ENCODE measurements at places on chromosomes 12 and 14.

DNA sequence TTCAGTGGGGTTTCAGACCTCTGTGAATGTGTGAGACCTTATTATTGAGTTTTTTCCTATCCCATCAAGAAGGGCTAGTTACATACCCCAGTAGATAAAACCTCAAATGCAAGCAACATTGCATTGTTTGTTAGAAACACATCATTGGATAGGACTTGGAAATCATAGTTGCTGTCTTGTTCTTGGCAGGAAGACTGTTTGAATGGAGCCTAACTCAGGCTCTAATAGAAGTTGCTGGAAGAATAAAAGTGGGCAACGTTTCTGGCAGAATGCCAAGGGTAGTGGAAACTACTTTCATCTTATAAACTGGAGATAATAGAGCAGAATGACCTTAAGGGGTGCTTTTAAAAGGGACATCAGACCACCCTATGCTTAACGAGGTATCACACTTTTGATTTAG, 9.9 kb upstream of the PTHLH start:
- DNase-seq, result no peak

- DNase-seq, result no peak
Observed at GRCh38 chr14:74836251-74836960, 39.5 kb downstream of the PROX2 start.

DNA sequence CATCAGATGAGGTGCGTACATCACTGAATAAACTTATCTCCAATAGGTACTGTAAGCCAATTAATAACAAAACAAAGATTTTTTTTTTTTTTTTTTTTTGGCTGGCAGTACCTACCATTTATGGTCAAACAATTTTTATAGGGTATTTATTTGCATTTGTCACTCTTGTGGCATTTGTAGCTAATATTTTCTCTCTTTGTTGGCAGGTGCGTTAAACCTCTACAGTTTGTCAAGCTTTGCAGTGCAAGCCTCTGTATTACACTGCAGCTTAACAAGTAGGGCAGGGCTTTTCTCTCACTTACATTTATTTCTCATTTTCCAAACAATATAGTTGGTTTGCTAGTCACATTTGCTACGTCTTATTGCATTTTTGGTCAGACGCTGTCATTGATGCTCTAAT, 12.3 kb downstream of the PRPF39 start:
- DNase-seq, result no peak

- DNase-seq, result no peak
Observed at GRCh38 chr12:76866726-76867125, 12.1 kb downstream of the CSRP2 start.

- no peak for DNase-seq
Observed at GRCh38 chr12:43585676-43586075, 33.7 kb upstream of the ADAMTS20 start.

GRCh38 chr12:4172999-4173398, 100.6 kb upstream of the CCND2 start:
- no peak for DNase-seq

DNA sequence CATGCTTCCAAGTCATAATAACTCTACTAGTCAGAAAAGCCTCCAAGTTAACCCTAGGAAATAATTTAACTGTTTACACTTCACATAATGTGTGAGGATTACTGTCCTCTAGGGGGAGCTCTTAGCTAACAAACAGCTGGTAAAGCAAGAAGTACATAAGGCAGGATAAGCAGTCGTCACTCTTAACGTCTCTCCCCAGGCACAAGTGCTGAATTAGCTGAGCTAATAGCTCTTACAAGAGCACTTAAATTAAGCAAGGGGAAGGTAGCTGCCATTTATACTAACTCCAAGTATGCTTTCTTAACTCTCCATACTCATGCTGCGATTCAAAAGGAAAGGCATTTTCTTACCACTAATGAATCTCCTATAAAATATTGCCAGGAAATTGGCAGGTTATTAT, 79.3 kb upstream of the TSPAN11 start:
- DNase-seq, result no peak

- DNase-seq, result no peak
Observed at GRCh38 chr12:111458546-111459172, 52.9 kb downstream of the SH2B3 start.

GRCh38 chr12:40439771-40440492, 215.1 kb downstream of the LRRK2 start:
- no peak for DNase-seq

GRCh38 chr12:116339800-116340371, 62.4 kb upstream of the MED13L start:
- no peak for DNase-seq

DNA sequence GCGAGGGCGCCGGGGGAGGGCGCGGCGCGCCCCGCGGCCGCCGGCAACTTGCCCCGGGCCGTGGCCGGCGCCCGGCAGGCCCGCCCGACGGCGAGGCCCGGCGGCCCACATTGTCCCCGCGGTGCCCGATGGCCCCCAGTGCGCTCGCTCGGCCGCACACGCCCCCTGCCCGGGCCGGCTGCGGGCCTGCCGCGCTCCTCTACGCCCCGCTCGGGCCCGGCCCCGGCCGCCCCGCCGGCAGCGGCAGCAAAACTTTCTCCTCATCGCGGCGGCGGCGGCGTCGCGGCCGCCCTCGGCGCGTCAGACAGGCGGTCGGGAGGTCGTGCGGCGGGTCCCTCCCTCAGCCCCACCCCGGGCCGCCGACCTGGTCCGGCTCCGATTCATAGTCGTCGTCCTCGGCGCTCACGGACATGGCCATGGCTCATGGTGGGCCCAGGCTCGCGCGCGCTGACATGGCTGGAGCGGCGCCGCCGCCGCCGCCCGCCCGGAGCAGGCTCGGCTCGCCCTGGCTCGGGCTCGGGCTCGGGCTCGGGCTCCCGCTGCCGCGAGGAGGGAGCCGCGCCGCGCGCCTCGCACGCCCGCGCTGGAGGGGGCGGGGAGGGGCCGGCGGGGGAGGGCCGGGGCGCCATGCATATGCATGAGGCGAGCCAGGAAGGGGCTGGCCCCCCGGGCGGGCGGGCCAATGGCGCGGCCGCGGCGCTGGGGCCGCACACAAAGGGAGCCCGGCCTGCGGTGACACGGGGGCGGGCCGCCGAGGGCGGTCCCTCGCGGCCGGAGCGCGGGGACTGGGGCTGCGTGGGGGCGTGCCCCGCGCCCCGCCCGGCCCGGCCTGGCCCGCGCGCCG, 67.1 kb downstream of the RNF34 start:
- peak; percentile 79 for DNase-seq

GRCh38 chr12:65495233-65495632, 216.8 kb downstream of the MSRB3 start:
- no peak for DNase-seq

DNA sequence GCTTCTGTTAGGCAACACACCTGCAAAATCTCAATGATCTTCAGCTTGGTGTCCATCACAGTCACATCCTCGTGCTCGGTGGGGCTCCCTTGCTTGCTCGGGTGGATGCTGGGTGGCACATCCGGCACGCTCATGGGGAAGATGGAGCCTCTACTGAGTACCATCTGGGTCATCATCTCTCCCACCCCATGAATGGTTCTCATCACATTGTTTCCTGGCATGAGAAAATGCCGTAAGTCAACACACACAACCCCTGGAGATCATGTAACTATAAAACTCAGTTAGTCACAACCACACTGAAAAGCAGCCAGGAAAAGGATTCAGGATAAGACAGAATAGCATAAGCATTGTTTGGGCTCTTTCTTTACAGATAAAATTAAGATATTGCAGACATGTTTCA, 201.1 kb downstream of the ITPR2 start:
- no peak for DNase-seq

DNA sequence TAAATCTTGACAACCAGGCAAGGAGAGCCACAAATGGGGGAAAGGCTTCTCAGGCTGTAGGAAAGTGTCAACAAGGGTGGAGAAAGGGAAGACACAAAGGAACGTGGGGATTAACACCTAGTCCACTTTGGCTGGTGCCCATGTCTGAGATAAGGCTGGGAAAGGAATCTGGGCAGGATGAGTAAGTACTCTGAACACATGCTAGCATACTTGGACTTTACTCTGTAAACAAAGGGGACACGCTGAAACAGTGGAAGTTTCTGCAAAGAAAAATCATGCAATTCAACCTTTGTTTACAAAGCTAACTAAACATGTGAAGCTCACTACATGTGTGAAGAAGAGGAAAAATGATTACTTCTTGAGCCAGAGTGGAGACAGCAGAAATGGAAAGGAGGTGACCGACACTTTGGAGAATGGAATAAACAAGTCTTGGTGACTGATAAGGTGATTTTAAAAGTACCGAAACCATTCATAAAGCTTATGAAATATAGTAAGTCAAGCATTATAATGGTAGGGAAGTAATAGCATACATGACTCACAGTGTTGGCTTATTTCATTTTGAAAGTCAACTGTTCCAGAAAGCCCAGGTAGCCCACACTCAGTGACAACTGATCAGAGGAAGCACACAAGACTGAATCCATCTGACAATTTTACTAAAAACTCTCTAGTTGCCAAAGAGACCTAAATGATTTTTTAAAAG, 13.2 kb downstream of the CPNE8 start:
- no peak for DNase-seq

DNA sequence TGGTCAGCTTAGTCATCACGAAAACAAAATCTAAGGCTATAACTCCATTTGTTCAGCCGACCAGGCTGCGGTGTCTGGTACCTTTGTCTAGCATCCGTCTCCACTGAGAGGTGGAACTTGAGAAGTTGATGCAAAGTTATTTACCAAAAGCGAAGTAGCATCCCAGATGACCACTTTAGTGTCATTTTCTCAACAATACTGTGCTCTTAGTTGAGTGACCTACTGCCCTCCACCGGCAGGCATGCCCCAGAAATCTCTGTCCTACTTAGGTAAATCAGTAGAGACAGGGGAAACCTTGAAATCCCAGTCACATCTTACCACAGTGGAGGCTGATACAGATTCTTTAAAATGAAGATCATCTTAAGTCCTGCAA, 1.3 kb upstream of the ST8SIA1 start:
- no peak for DNase-seq

- no peak for DNase-seq
Observed at GRCh38 chr12:105110851-105111250, 3.3 kb downstream of the WASHC4 start.

DNA sequence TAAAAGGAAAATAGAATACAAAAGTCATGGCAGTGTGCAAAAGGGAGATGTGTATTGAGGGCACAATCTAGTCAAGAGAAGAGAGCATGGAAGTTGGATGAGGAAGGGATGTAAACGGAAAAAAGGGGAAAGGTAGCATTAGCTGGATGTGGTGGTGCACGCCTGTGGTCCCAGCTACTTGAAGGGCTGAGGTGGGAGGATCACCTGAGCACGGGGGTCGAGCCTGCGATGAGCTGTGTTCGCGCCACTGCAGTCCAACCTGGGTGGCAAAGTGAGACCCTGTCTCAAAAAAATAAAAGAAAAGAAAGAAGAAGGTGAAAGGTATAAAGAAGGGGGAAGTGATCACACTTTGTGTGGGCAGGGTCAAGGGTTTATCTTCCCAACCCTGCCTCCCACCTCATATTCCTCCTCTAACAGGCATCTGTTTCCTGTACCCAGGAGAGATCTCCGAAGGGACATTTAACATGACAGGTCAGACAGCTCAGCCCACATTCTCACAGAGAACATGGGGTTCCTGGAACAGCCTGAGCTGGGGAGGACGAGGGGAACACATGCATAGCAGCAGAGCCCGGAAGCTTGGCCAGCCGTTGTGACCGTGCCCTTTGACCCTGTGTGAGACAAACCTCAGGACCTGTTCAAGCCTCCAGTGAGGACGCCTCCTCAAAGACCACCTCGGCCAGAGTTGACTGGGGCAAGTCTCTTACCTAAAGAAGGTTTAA, 8.9 kb downstream of the RNASE11 start:
- DNase-seq, result no peak

- DNase-seq, result no peak
Observed at GRCh38 chr12:32272465-32272864, 126.9 kb upstream of the FGD4 start.

- DNase-seq, result no peak
Observed at GRCh38 chr12:69388371-69388770, 28.8 kb downstream of the YEATS4 start.

GRCh38 chr14:101056446-101056845, 152.9 kb upstream of the RTL1 start:
- no peak for DNase-seq

DNA sequence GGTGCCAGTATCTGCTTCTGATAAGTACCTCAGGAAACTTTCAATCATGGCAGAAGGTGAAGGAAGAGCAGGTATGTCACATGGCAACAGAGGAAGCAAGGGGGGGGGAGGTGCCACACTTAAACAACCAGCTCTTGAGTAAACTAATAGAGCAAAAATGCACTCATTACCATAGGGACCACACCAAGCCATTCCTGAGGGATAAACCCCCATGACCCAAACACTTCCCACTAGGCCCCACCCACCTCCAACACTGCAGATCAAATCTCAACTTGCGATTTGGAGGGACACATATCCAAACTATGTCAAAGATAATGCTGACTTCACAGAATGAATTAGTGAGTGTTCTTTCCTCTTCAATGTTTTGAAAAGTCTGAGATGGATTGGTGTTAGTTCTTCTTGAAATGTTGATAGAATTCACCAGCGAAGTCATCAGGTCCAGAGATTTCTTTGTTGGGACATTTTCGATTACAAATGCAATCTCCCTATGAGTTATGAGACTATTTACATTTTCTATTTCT, 16.6 kb downstream of the TFCP2 start:
- no peak for DNase-seq

GRCh38 chr14:103730490-103731035, 15.0 kb downstream of the ZFYVE21 start:
- DNase-seq, result no peak

GRCh38 chr14:85572845-85573244, 42.9 kb downstream of the FLRT2 start:
- no peak for DNase-seq

- no peak for DNase-seq
Observed at GRCh38 chr14:91282954-91283645, 38.6 kb upstream of the GPR68 start.

DNA sequence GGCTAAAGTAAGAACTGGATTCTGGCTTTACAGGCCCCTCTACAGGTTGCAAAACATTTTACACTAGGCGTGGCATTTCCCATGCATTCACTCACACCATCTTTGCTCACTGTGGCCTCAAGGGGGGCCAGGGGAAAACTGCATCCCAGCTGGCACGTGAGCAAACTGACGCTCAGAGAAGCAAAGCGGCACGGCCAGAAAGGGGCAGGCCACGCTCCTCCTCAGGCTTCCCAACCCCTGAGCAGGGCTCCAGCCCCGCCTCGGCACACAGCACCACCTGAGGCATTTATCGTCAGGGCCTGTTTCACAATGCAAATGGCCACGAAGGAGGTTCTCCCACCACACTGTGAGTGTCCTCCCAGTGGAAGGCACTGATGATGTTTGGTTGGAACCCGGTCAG, 90.8 kb downstream of the BCL11B start:
- DNase-seq, result no peak

GRCh38 chr14:68657300-68658028, 135.4 kb downstream of the ZFP36L1 start:
- DNase-seq, result no peak

DNA sequence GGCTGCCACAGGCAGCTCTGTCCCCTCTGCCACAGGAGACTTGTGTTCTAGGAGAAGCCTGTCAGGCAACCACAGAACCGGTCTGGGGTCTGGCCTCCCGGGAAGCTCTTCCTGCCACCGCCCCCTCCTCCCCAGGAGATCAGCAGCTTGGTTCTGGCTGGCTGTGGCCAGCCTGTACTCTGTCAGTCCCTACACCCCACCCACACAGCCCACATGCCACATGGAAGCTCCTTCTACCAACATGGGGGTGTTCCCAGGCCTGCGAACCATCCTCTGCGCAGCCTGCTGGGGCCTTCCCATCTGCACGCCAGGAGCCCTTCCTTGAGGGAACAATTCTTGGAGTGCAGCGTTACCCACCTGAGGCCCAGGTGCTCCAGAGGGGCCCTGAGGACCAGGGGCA, 16.8 kb downstream of the TMEM106C start:
- DNase-seq, result no peak

- DNase-seq, result no peak
Observed at GRCh38 chr12:32076941-32077340, 29.7 kb upstream of the BICD1 start.

GRCh38 chr14:99382781-99383471, 97.7 kb downstream of the SETD3 start:
- no peak for DNase-seq
